Natural killer cell (primary cell): ENCODE measurements at places on chromosomes 6 and 20.
A peak's percentile ranks its signal among the peaks of the same experiment; 100 is the strongest.

DNA sequence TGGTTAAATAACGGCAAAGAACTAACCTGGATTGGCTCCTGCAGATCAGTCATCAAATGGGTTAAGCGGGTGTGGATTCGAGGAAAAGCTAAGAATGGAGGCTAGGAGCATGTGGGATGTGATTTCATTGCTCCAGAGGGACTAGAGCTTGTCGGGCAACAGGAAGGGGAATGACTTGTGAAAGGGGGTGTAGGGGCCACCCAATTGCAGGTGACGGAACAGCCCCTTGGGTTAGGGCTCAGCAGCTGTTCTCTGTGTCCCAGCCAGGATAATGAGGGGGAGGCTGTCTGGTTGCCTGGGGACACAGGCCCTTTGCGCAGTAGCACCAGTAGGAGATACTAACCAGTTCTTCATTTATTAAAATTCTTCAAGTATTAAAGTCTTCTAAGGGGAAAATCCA, 25.0 kb upstream of the MRPS18A start:
- no peaks in the 10 kb centered on the region for H3K27me3 ChIP-seq
- H3K4me3 ChIP-seq = no peak overlapping the region
- no peak overlapping the region for H3K27ac ChIP-seq

GRCh38 chr6:154518396-154518795, 7.9 kb upstream of the CNKSR3 start:
- H3K27ac ChIP-seq = no peak overlapping the region
- no peaks in the 10 kb centered on the region for H3K4me1 ChIP-seq
- no peak for DNase-seq
- H3K36me3 ChIP-seq = no peaks in the 10 kb centered on the region
- H3K4me3 ChIP-seq = no peak overlapping the region

- H3K4me1 ChIP-seq = no peaks in the 10 kb centered on the region
- no peaks in the 10 kb centered on the region for H3K27me3 ChIP-seq
- no peak overlapping the region for H3K4me3 ChIP-seq
- no peaks in the 10 kb centered on the region for H3K36me3 ChIP-seq
- no peak for DNase-seq
- H3K27ac ChIP-seq = no peak overlapping the region
Observed at GRCh38 chr6:29611426-29611825, 21.6 kb downstream of the GABBR1 start.

DNA sequence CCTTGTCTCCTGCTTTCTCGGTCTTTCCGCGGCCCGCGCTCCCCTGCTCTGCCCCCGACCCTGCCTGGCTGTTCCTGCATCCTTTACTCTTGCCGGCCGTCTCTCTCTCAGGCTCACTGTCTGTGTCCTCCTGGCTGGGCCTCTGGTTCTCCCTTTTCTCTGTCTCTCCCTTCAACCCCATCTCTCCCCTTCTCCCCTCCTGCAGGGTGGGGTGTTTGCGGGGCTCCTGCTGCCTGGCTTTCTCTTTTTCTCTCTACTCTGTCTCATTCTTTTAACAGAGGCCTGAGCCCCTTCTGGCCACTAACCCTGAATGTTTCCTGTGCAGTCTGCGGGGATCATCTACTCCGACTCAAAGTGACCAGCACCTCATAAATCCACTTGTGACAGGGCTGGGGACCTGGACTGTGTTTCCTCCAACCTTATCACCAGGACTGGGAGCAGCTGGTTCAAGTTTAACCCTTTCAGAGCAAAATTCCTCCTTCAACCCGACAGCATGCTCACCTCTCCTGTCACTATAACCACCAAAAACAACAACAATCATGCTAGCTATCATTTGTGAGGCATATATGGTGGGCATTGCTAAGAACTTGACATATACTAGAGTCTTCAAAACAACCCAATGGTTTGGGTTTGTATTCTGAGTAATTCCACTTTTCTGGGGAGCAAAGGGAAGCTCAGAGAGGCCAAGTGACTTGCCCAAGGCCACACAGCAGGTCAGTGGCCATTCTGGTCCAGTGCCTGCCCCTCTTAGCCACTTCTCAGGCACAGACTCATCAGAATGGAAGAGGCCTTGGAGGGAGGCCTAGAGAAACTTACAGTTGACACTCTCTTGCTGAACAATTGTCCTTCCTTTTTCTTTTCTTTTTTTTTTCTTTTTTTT, 811 bp upstream of the RSPO4 start:
- H3K4me3 ChIP-seq = no peak overlapping the region
- H3K36me3 ChIP-seq = no peaks in the 10 kb centered on the region
- no peak overlapping the region for H3K27ac ChIP-seq
- no peak for DNase-seq
- peaks cover 5% of the 10 kb centered on the region for H3K27me3 ChIP-seq

DNA sequence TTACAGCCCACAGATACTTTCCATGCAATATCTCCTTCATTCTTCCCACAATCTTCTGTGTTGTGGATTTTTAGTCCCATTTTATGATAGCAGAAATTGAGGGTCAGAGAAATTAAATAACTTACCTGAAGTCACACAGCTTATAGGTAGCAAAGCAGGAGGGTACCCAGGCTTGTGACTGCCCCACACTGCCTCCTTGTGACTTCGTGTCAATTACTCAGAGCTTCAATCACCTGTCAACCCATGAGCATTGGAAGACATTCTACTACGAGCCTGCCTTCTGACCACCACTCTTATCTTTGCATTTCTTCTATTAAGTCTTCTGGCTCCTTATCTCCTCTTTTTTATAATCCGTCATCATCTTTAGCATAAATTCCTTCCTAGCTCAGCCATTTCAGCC, 71.6 kb upstream of the NRSN1 start:
- no peak overlapping the region for H3K27ac ChIP-seq
- H3K36me3 ChIP-seq = no peaks in the 10 kb centered on the region
- no peaks in the 10 kb centered on the region for H3K4me1 ChIP-seq
- no peak overlapping the region for H3K4me3 ChIP-seq

DNA sequence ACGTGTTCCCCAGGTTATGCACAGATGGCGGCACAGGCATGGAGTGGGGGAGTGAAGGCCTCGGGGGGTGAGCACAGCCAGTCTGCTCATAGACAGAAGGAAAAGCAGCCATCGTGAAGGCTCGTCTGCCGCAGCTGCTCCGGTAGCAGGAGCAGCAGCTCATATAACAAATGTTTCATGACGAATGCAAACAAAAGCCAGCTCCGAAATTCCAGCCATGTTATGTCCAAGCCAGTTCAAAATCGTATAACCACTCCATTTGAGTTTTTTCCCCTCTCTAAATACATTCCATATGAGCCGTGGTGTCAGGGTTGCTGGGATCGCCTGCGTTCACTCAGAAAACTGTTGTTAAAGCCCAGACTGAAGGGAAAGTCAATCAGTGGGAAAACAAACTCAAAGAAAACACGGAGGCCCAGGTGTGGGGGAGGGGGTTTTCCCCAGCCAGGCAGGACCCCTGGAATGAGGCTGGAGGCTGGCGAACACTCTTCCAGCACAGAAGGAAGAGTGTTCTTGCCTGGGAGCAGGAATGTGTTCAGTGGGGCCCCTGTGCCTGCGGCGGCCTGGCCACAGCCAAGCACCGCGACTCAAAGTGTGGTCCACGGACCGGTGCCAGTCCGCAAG, 280.4 kb upstream of the TAB2 start:
- peaks cover 5% of the 10 kb centered on the region for H3K4me1 ChIP-seq
- no peaks in the 10 kb centered on the region for H3K27me3 ChIP-seq
- no peak for DNase-seq
- H3K27ac ChIP-seq = no peak overlapping the region
- H3K36me3 ChIP-seq = no peaks in the 10 kb centered on the region
- H3K4me3 ChIP-seq = no peak overlapping the region

DNA sequence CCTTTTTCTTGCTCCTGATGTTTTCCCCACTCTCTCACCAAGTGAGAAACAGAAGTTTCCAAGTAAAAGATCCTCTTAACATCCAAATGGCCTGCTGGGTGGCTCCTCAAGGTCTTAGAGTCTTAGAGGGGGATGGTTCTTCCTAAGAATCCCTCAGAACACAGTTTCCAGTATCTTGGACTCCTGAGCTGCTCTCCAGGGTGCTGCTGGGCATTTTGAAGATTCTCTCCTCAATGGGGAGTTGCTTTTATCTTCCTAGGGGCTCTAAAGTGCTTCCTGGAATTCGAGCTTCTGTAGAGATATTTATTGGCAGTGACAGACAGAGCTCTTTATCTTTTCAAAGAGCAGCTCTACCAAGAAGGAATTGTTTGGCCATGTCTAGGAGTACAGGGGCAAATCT, 70.8 kb upstream of the SLC35B3 start:
- DNase-seq = no peak
- H3K4me3 ChIP-seq = no peak overlapping the region
- no peaks in the 10 kb centered on the region for H3K36me3 ChIP-seq
- no peaks in the 10 kb centered on the region for H3K27me3 ChIP-seq
- H3K4me1 ChIP-seq = no peaks in the 10 kb centered on the region

- H3K27ac ChIP-seq = peak overlapping the region; percentile 90
- peak overlapping the region; percentile 12 for H3K4me3 ChIP-seq
- no peaks in the 10 kb centered on the region for H3K27me3 ChIP-seq
- H3K4me1 ChIP-seq = peaks cover 32% of the 10 kb centered on the region
- H3K36me3 ChIP-seq = no peaks in the 10 kb centered on the region
Observed at GRCh38 chr6:73580247-73581149, 59.7 kb upstream of the EEF1A1 start.

GRCh38 chr20:62928246-62928939, 2.1 kb upstream of the DIDO1 start:
- peak overlapping the region; percentile 73 for H3K4me3 ChIP-seq
- peak overlapping the region; percentile 74 for H3K27ac ChIP-seq
- no peak for DNase-seq
- H3K4me1 ChIP-seq = peaks cover 51% of the 10 kb centered on the region
- no peaks in the 10 kb centered on the region for H3K36me3 ChIP-seq
- no peaks in the 10 kb centered on the region for H3K27me3 ChIP-seq

DNA sequence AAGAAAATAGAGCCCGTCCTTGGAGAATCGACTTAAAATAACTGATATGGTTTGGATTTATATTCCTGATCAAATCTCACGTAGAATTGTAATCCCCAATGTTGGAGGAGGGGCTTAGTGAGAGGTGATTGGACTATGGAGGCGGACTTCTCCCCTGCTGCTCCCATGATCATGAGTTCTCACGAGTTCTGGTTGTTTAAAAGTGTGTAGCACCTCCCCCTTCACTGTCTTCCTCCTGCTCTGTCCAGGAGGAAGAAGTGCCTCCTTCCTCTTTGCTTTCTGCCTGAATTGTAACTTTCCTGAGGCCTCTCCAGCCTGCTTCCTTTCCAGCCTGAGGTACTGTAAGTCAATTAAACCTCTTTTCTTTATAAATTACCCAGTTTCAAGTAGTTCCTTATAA, 529.2 kb downstream of the HAO1 start:
- no peak overlapping the region for H3K27ac ChIP-seq
- no peak overlapping the region for H3K4me3 ChIP-seq
- H3K27me3 ChIP-seq = no peaks in the 10 kb centered on the region
- H3K36me3 ChIP-seq = no peaks in the 10 kb centered on the region

DNA sequence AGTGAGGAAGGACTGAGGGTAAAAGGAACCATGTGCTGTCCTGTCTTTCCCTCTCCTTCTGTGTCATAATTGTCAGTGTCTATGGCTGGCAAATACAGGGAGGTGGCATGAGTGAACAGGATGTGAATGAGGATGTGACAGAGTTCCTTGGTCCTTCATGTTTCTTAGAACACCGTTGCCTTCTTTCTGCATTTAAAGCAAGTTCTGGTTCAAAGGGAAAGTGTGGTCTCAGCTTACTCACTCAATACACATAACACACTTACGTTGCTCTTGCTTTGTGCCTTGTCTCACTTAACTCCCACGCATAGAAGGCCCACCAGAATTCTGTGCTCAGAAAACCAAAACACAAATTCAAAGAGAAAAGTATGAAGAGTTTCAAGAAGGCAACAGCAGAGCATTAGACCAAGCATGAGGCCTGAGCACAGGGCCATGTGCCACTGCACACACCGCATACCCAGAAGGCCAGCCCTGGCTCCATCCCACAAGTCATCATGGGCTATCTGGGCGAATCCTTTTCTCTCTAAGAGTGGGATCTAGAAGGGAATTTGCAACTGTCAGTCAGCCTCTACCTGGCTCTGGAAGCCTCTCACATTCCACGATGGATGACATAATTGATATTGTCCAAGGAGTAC, 38.9 kb upstream of the SAYSD1 start:
- no peak for DNase-seq
- H3K27ac ChIP-seq = no peak overlapping the region
- no peak overlapping the region for H3K4me3 ChIP-seq
- no peaks in the 10 kb centered on the region for H3K4me1 ChIP-seq
- H3K36me3 ChIP-seq = no peaks in the 10 kb centered on the region
- H3K27me3 ChIP-seq = no peaks in the 10 kb centered on the region

- H3K27me3 ChIP-seq = no peaks in the 10 kb centered on the region
- peaks cover 52% of the 10 kb centered on the region for H3K4me1 ChIP-seq
- H3K36me3 ChIP-seq = no peaks in the 10 kb centered on the region
- H3K27ac ChIP-seq = peak overlapping the region; percentile 91
Observed at GRCh38 chr6:170437719-170438401, 115.2 kb downstream of the PSMB1 start.

DNA sequence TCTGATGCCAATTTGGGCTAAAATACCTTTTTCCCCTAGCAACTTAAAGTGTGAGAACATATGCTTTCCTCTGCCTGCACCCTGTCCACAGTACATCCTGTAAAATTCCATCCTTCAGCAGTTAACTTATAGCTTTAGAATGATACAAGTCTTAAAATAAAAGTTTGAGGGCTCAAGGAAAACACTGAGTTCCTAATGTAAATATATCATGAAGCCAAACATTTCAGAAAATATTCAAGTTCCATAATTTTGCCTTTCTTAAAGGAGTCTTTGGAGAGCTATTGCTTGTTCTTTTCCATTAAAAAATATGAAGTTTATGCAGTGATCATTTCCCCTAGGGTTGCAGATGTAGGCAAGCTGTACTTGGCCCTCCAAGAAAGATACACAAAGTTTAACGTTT, 303.8 kb downstream of the COL12A1 start:
- no peaks in the 10 kb centered on the region for H3K27me3 ChIP-seq
- DNase-seq = no peak
- H3K4me3 ChIP-seq = no peak overlapping the region
- no peaks in the 10 kb centered on the region for H3K4me1 ChIP-seq
- no peak overlapping the region for H3K27ac ChIP-seq
- H3K36me3 ChIP-seq = no peaks in the 10 kb centered on the region

- no peak for DNase-seq
- H3K4me1 ChIP-seq = peaks cover 6% of the 10 kb centered on the region
- H3K36me3 ChIP-seq = peaks cover 40% of the 10 kb centered on the region
- no peaks in the 10 kb centered on the region for H3K27me3 ChIP-seq
- H3K4me3 ChIP-seq = no peak overlapping the region
Observed at GRCh38 chr6:25125736-25126135, 153.4 kb upstream of the CARMIL1 start.

- no peak overlapping the region for H3K27ac ChIP-seq
- no peak for DNase-seq
- no peaks in the 10 kb centered on the region for H3K27me3 ChIP-seq
- H3K4me3 ChIP-seq = no peak overlapping the region
- H3K36me3 ChIP-seq = no peaks in the 10 kb centered on the region
Observed at GRCh38 chr6:127180426-127180825, 62.0 kb downstream of the RSPO3 start.
